ENCODE measurements at places on chromosomes 7 and 10. TPM values are rescaled to one million over a fixed set of nuclear protein-coding genes. Genes with fewer than 3 reads are reported as not detected.

The MACC1 gene
- total RNA-seq = 0.65 TPM

The PLAC9 gene
- not detected for total RNA-seq

The SPDYE5 gene
- total RNA-seq = not detected

The GNG11 gene
- total RNA-seq = 24.5 TPM

The GPR26 gene
- total RNA-seq = not detected

The RBM48 gene
- 27.7 TPM for total RNA-seq

The NCAPG2 gene
- 8.8 TPM for total RNA-seq

The ATP6V0A4 gene
- total RNA-seq = not detected

The ANKRD30A gene
- total RNA-seq = not detected

The SLC26A3 gene
- total RNA-seq = not detected

The NPSR1 gene
- total RNA-seq = not detected

The TMEM196 gene
- total RNA-seq = not detected

The SPDYE2 gene
- 0.21 TPM for total RNA-seq

The C10orf62 gene
- not detected for total RNA-seq

The NUTM2E gene
- total RNA-seq = 0.44 TPM

The TAC1 gene
- total RNA-seq = not detected

The DIP2C gene
- total RNA-seq = 6.0 TPM

The PPP1R17 gene
- not detected for total RNA-seq

The ITGB8 gene
- total RNA-seq = 0.23 TPM

The WNT2 gene
- total RNA-seq = not detected

The PIP gene
- total RNA-seq = not detected

The DPP6 gene
- not detected for total RNA-seq

The RBP4 gene
- total RNA-seq = not detected

The SLC16A9 gene
- 0.18 TPM for total RNA-seq

The ASAH2B gene
- 1.3 TPM for total RNA-seq

The GTF2IRD1 gene
- 2.3 TPM for total RNA-seq

The MALSU1 gene
- total RNA-seq = 26.2 TPM

The DMBT1 gene
- total RNA-seq = not detected

The GLI3 gene
- 1.1 TPM for total RNA-seq

Data from T-helper 17 cell (primary cell).